ENCODE measurements at places on chromosomes 11 and 22.

DNA sequence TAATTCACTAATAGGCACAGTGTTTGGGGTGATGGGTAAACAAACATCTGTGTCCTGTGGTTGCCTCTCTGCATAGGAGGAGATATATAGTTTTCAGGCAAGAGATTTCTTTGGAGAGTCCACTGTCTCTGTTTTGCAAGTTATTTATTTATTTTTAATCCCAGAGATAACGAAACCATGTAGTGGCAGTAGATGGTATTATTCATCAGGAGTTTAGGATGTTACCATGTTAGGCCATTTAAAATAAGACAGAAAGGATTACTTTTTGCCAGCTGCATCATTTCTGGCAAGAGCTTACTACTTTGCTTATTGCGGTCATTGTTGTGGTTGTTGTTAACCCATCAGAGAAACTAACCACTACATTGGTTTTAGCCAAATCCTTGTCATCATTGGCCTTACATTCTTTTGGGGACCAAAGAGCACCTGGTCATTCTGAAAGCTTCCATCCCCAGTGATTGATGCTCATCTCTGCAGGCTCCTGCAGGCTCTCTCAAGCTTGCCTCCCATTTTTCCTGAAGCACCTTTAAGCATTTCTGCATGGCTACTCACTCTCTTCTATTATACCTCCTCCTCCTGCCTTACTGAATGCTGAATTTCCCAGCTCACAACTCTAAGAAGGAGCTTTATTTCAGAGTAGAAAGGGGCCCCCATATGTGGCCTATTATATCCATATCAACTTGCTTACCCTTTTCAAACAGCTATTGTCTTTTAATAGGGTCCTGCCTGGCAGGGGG lies 84.4 kb downstream of the CSTPP1 start:
- H3K4me3 ChIP-seq: no peak overlapping the region
- H3K27ac ChIP-seq: no peak overlapping the region
- H3K27me3 ChIP-seq: no peaks in the 10 kb centered on the region

- no peaks in the 10 kb centered on the region for H3K4me1 ChIP-seq
- no peak overlapping the region for H3K27ac ChIP-seq
- H3K36me3 ChIP-seq: no peaks in the 10 kb centered on the region
Observed at GRCh38 chr22:23047742-23048141, 22.6 kb upstream of the GNAZ start.

GRCh38 chr11:19719960-19720359 lies 7.3 kb downstream of the NAV2 start:
- peaks cover 37% of the 10 kb centered on the region for H3K36me3 ChIP-seq
- H3K4me1 ChIP-seq: peaks cover 91% of the 10 kb centered on the region
- no peak for DNase-seq
- H3K27ac ChIP-seq: no peak overlapping the region
- H3K4me3 ChIP-seq: no peak overlapping the region

- H3K27me3 ChIP-seq: peaks cover 19% of the 10 kb centered on the region
- peak overlapping the region; percentile 90 for H3K4me3 ChIP-seq
- H3K4me1 ChIP-seq: peaks cover 28% of the 10 kb centered on the region
- H3K36me3 ChIP-seq: peaks cover 5% of the 10 kb centered on the region
- DNase-seq: no peak
Observed at GRCh38 chr11:845872-846495, 3.3 kb downstream of the TSPAN4 start.

- peaks cover 6% of the 10 kb centered on the region for H3K36me3 ChIP-seq
- H3K27me3 ChIP-seq: no peaks in the 10 kb centered on the region
- H3K4me3 ChIP-seq: no peak overlapping the region
- no peak for DNase-seq
- peaks cover 25% of the 10 kb centered on the region for H3K4me1 ChIP-seq
Observed at GRCh38 chr11:110469127-110469526, 39.4 kb downstream of the FDX1 start.

Measured in HFFc6 (cell line).